ENCODE measurements at places on chromosomes 4 and X. TPM values are rescaled to one million over a fixed set of nuclear protein-coding genes. Genes with fewer than 3 reads are reported as not detected.

GRCh38 chr4:185229021-185229818, 19.8 kb downstream of the SNX25 start:
- no peak for DNase-seq

Gene RAB33A
- total RNA-seq: 21.6 TPM

GRCh38 chr4:168797194-168797593, 212.9 kb downstream of the CBR4 start:
- DNase-seq: no peak

Gene ZNF630
- total RNA-seq: 5.1 TPM

DNA sequence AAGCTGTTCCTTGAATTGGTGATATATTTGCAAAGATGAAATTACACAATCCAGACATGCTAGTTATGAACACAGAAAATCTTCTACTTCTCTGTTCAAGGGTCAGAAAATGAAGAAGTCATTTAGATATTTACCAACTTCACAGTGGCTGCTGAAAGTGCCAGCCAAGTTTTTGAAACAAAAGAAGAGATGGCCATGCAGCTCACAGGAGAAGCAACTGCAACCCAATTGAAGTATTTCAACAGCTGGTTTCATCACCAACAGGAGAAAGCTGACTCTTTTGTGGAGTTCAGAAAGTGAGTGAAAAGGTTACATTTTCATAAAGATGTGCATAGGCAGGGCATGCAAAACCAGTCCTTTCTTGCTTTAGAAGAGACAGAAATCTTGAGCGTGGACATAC, 70.1 kb upstream of the LSM6 start:
- DNase-seq: no peak

Gene P2RY8
- 0.23 TPM for total RNA-seq

Gene OTUD6A
- not detected for total RNA-seq

Gene UGT2B17
- total RNA-seq: not detected

Gene HTT
- 130 TPM for total RNA-seq

GRCh38 chr4:163367651-163368050, 24.0 kb downstream of the NPY5R start:
- DNase-seq: no peak

- no peak for DNase-seq
Observed at GRCh38 chr4:65566473-65566872, 103.8 kb downstream of the EPHA5 start.

Gene ART3
- total RNA-seq: 22.3 TPM

Gene SNCA
- total RNA-seq: 199 TPM

- DNase-seq: no peak
Observed at GRCh38 chr4:171875291-171875690, 62.1 kb downstream of the GALNTL6 start.

Gene TRIM2
- 558 TPM for total RNA-seq

DNA sequence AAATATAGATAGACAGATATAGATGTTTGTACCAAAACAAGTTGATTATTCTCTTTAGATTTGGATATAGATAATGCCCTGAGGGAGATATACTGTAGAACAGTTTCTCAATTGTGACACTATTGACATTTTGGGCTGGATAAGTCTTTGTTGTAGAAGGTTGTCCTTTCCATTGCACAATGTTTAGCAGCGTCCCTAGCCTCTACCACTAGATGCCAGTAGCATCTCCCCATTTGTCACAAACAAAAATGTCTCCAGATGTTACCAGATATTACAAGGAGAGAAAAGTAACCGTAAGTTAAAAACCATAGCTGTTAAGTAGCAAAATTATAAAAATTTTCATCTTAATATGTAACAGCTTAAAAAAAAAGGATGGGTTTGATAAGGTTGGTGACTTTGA, 2595.3 kb downstream of the ARAP2 start:
- DNase-seq: no peak

Gene MAGEC2
- not detected for total RNA-seq

DNA sequence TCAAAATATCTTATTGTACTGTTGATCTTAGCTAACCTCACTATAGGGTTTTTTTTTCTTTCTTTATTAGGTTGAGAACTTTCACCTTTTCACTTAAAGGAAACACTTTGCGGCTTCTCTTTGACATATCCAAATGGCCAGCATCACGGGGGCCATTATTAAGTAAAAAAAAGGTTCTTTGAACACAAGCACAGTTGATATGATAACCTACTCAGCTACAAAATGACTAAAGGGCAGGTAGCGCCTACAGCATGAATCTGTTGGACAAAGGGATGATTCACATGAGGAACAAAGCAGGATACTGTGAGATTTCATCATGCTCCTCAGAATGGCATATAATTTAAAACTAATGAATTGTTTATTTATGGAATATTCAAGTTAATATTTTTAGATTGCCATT, 119.6 kb downstream of the CCSER1 start:
- DNase-seq: no peak

Gene NEUROG2
- 0.47 TPM for total RNA-seq

Gene SPANXA1
- total RNA-seq: not detected

- DNase-seq: no peak
Observed at GRCh38 chr4:103044183-103044582, 24.7 kb upstream of the SLC9B1 start.

- no peak for DNase-seq
Observed at GRCh38 chr4:110638089-110638746, 15.3 kb upstream of the PITX2 start.

GRCh38 chr4:25123236-25123635, 37.0 kb downstream of the SEPSECS start:
- no peak for DNase-seq

- DNase-seq: no peak
Observed at GRCh38 chr4:73257651-73258435, 755 bp downstream of the ANKRD17 start.

GRCh38 chrX:14228611-14229010, 198.9 kb upstream of the GEMIN8 start:
- DNase-seq: no peak

GRCh38 chr4:154416190-154416547, 75.4 kb downstream of the DCHS2 start:
- DNase-seq: no peak

DNA sequence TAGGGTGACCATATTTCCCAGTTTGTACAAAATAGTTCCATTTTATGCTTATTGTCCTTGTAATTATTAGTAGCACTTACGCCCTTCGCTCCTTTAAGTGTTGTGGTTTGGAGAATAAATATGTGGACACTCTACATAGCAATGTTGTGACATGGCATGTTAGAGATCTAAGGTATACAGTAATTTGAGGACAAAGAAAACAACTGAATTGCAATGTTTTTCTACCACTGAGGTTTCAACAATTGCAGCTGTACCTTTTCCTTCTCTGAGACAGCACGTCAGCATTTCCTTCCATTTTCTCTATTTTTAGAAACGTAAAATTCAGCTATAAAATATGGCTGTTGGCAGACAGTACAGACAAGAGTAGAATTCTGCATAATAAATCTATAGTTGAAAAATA, 323.1 kb downstream of the MAPK10 start:
- no peak for DNase-seq

Measured in dorsolateral prefrontal cortex (tissue), 122 donors.